ENCODE measurements at places on chromosomes 13 and 19.

DNA sequence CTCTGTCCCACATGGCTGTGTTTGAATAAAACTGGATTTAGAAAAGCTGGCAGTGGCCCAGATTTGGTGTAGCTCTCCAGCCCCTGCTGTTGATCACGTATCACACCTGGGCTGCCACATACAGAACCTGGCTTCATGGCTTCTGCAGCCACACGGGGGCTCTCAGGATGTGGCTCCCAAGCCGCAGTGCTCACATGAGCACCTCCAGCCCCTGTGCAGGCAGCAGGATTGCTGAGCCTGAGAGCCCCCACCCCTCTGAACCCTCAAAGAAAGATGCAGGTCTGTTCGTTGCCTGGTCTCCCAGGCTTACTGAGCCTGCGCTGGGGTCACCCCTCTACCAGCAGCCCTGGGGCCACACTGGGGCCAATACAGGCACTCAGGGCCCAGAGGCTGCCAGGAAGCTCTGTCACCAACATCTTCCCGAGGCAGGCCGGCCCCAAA lies 2.7 kb downstream of the PLEKHF1 start:
- no peak for DNase-seq

- DNase-seq, result no peak
These were observed 450.4 kb downstream of the FGF9 start for GRCh38 chr13:22121146-22121739.

- no peak for DNase-seq
These were observed 16.9 kb downstream of the CEACAM1 start for GRCh38 chr19:42511340-42511739.

GRCh38 chr13:39406688-39407087 lies 196.3 kb downstream of the LHFPL6 start:
- no peak for DNase-seq

DNA sequence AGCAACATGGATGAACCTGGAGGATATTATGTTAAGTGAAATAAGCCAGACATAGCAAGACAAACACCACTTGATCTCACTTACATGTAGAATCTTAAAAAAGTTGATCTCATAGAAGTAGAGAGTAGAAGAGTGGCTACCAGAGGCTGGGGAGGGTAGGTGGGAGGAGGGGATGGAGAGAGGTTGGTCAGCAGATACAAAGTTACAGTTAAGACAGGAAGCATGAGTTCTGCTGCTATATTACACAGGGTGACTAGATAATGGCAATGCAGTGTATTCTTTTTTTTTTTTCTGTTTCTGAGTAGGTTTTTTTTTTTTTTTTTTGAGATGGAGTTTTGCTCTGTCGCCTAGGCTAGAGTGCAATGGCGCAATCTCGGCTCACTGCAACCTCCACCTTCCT lies 15.2 kb upstream of the THSD1 start:
- no peak for DNase-seq

DNA sequence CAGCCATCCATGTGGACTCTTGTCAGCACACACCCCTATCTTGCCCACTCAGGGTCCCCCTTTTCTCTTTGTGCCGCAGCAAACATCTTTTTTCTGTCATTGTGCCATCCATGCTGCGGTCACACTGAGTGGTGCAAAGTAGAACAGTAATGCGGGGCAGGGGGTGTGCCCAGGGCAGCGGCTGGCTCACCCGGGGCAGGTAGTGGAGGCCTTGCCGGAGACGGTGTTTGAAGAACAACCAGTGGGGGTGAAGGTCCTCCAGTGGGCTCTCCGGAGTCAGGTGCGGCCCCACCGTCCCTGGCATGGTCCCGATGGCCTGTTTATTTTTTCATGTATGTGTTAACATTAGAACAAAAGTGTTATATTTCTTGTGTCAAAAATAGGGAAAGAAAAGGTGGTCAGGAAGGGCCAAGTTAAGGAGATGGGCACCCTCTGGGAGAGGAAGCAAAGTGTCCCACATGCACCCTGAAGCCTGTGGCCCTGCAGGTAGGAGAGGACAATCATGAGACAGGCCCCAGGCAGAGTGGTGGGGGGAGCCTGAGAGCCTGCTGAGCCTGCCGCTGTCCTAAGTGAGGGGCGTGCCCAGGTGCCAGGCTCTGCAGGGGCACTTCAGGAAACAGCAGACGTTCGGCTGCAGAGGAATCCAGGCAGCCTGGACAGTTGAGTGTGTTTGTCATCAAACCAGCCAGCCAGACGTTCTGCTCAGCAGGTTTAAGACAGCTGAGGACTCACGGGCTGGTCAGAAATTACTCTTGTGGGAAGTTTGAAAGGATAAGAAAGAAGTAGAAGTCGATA lies 12.3 kb downstream of the TSSK6 start:
- no peak for DNase-seq

- DNase-seq, result no peak
These were observed 2.5 kb downstream of the LIG4 start for GRCh38 chr13:108212886-108213285.

GRCh38 chr19:54551950-54552912 lies 21.4 kb upstream of the LILRA2 start:
- DNase-seq, result no peak

DNA sequence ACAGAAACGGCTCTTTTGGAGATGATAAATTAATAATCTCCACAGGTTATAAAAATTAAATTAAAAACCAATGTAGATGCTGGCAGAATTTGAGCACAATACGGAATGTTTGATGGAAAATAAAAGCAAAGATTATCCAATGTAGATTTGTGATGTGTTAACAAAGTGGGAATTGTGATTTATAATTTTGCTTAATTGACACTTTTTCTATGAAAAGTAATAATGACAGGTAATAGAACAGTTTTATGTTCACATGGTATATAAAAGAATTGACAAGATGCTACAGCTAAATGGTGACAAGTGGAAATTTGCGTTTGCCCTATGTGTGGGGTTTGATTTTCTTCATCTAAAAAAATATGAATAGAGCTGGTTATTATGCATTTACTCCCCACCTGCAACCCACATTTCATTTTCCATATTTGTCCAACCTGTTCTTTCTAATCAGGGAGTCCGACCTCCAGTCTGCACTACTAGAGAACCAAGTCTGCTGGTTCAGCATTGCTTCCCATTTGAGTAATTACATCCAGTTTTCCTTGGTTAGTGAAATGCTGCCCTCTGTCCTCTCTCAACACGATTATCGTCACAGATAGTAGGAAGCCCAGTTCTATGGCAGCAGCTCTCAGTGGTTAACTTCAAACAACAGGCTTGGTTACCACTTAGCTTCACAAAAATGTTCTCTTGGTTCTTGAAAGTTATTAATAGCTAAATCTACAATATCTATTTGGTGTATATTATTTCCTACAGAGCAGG lies 61.4 kb upstream of the SLITRK1 start:
- no peak for DNase-seq

GRCh38 chr19:36136964-36137686 lies 2.7 kb upstream of the CAPNS1 start:
- no peak for DNase-seq

DNA sequence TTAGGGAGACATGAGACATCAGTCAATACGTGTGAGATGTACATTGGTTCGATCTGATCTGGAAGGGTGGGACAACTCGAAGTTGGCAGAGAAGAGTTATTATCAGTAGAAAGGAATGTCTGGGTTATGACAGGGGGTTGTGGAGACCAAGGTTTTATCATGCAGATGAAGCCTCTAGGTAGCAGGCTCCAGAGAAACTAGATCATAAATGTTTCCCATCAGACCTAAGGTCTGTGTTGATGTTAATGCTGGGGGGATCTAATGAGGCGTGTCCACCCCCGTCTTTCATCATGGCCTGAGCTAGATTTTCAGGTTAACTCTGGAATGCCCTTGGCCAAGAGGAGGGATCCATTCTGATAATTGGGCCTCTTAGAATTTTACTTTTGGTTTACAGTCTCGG lies 187.0 kb upstream of the KL start:
- no peak for DNase-seq

DNA sequence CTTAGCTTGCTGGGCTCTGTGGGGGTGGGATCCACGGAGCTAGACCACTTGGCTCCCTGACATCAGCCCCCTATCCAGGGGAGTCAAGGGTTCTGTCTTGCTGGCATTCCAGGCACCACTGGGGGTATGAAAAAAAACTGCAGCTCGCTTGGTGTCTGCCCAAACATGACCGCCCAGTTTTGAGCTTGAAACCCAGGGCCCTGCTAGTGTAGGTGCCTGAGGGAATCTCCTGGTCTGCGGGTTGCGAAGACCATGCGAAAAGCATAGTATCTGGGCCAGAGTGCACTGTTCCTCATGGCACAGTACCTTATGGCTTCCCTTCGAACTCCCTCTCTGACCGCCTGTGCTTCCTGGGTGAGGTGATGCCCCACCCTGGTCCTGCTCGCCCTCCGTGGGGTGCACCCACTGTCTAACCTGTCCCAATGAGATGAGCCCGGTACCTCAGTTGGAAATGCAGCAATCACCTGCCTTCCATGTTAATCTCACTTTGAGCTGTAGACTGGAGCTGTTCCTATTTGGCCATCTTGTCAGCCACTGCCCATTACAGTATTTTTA lies 120.8 kb upstream of the TNFSF11 start:
- DNase-seq, result no peak

DNA sequence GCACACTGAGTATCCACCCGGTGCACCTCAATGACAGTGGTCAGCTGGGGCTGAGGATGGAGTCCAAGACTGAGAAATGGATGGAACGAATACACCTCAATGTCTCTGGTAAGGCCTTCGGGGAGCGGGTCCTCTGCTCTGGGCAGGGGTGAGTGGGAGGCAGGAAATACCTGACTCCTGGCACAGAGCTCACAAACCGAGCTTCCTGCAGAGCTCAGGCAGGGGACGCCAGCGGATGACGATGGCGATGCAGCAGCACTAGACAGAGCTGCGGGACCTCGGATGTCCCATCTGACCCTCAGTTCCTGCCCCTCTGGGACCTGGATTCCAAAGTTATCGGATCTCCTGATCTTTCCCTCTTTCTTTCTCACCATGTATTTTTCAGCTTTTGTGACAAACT lies 3.8 kb downstream of the CD22 start:
- DNase-seq, result no peak

GRCh38 chr13:25971047-25971446 lies 80.8 kb downstream of the SHISA2 start:
- no peak for DNase-seq

Measured in GM18507 (cell line).